ENCODE measurements at places on chromosomes 12 and 14.

GRCh38 chr14:36848213-36848612 lies 186.6 kb downstream of the PAX9 start:
- DNase-seq = no peak

GRCh38 chr14:49485290-49485689 lies 100.9 kb downstream of the RPS29 start:
- no peak for DNase-seq

DNA sequence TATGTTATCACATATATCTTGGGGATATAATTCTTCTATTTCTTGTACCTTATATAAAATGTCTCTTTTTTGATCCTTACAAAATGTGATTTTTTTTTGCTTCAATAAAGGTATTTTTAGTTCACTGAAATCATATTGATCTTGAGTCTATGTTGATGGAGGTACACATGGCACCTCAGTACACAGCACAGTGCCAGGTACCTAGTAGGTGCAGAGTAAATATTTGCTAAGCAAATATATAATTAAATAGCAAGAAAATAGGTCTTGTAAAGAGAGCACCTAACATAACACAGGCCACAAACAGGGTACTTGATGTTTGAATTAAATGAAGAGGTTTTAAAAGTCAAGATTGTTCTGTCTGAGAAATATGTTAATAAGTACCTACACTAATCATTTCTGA lies 69.7 kb downstream of the CIT start:
- DNase-seq = no peak

GRCh38 chr12:58961166-58961565 lies 40.9 kb upstream of the LRIG3 start:
- no peak for DNase-seq

Data from hippocampal formation (tissue), 2 donors.